ENCODE measurements at places on chromosomes 5 and 9.

DNA sequence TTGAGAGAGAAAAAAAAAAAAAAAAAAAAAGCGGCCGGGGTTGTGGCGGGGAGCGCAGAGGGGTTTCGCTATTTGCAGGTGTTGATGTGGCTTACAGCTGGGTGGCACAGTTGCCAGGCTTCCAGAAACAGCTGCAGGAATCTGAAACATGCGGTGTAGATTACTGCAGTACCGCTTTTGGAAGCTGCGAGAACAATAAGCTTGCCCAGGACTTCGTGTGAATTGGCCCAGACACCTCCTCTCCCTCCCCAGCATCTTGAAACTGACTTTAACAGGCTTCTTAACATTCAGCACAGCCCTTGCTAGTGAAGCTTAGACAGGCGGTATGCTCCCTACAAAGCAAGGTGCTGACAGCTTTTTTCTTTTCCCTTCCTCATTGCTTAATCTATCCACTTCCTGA, 104.0 kb downstream of the ATP10B start:
- no peak for DNase-seq

DNA sequence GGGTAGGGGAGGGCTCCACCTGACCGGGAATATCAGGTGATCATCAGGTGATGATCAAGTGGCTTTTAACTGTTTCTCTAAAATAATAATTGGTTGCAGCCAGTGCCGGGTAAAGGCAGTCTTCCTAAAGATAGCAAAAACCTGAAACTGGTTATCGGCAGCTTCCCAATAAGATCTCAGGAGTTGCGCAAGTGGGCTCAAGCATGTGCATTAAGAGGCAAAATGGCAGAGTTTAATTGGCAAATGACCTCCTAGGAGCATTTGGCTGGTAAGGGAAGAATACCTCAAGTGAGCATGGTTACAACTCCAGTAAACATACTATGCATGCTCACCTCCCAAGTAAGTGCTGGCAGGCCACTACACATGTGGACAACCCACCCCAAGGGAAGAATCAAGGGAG, 4.2 kb downstream of the C1QTNF3 start:
- no peak for DNase-seq

GRCh38 chr5:85545129-85545528, 1072.6 kb upstream of the COX7C start:
- DNase-seq, result no peak

- DNase-seq, result no peak
Measured at GRCh38 chr9:98899408-98900056, 44.2 kb upstream of the COL15A1 start.

DNA sequence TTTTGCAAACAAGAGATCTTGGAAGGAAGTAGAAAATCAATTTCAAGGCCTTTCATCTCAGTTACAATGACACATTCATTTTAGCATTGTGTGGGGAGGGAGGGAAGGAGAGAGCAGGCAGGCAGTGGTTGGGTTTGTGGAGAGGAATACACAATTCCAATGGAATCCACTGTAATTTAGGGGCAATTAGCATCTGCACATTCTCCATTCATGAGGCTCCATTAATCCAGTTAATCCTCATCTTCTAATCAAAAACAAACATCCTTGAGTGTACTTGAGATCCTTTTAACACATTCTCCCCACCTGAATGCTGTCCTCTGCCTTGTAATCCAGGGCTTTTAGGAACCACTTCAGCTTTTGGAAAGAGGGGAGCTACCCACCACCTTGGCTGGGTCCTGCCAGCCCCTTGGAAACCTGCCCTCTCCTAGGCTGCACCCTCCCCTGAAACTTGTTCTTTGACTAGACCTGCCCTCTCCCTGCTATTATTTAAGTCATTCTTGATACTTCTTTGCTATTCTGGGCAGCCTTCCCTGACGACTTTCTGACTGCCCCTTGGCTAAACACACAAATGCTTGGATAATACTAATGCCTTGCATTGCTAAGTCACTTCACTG, 271.2 kb downstream of the SLIT3 start:
- no peak for DNase-seq

DNA sequence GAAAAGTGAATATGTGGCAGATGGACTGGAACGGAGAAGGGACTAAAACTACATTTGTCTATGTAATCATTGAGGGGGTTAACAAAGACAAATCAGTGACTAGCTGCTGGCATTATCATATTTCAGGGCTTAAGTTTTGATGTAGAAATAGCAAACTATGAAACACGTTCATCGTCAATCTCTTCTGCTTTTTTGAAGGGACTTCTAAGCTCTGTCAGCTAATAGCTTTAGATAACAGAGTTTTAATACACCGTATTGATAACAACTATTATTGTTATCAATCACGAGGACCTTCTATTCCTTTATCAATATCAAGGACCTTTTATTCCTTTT, 38.9 kb upstream of the MRPS30 start:
- DNase-seq, result no peak

DNA sequence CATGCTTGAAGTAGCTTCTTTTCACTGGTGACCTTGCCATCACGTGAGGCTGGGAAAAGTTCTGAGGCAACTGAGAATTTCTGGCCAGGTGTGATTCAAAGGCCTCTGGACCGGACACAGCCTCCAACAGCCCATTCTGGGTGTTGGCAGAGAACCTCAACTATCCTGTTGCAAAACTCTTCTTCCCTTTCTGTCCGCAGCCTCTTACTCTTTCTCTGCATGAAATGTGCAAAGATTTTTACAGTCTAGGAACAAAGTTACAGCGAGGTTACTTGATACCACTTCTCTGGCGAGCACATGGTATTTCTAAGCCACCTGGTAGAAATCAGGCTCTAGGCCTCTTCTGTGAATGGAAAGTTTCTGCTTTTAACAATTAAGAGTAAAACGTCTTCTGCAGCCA, 79.2 kb downstream of the FREM1 start:
- no peak for DNase-seq

DNA sequence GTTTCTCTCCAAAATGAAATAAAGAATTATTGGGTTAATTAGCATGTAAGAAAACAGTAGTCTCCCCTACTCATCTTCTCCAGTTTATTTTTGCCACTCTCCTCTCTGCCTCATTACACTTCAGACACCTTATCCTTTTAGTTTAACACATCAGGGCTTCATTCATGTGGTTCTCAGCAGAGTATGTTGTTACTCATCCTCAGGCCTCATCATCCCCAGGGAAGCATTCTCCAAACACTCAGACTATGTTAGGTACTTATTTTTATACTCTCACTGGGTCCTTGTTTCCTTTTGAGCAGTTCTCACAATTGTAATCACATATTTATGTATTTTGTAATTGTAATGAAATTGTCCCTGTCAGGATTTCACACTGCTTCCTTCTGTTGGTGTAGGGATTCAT, 470.5 kb downstream of the PDE4D start:
- DNase-seq, result no peak

DNA sequence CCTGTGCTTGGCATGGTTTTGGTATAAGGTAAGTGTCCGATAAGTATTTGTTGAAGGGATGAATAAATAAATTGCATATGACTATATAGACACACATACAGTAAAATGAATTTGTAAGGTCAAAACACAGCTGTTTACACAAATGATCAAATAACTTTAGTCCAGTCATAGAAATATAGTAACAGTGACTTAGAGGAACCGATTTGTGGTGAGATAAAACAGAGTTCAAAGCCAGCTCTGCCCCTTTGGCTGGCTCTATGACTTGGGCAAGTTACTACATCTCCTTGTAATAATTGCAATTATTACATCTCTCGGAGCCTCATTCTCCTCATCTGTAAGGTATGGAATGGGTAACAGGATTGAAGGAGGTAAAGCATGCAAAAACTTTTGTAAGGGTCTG, 384.0 kb downstream of the PLK2 start:
- no peak for DNase-seq

DNA sequence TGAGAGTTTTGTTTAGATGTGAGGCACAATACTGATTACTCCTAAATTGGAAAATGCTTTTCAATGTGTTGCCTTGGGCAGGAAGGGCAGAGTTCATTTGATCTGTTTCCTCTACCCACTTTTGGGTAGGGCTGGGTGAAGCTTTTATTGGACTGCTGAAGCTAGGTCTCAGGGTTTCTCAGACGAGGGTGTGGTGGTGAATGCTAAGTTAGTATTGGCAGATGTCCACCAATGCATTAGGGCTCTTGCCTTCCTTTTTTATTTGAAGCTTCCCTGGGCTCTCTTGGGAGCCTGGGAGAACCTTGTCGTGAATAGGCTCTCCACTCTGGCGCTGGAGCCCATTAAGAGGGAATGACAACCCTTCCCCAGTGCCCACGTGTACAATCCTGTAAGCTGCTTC, 23.1 kb downstream of the SPTAN1 start:
- no peak for DNase-seq
